Stimulated activated CD8-positive, alpha-beta memory T cell treated with anti-CD3 and anti-CD28 coated beads, Interleukin-4, amount 100 ng/mL, for 1 hour (primary cell): ENCODE measurements at places on chromosomes 2 and 18.

DNA sequence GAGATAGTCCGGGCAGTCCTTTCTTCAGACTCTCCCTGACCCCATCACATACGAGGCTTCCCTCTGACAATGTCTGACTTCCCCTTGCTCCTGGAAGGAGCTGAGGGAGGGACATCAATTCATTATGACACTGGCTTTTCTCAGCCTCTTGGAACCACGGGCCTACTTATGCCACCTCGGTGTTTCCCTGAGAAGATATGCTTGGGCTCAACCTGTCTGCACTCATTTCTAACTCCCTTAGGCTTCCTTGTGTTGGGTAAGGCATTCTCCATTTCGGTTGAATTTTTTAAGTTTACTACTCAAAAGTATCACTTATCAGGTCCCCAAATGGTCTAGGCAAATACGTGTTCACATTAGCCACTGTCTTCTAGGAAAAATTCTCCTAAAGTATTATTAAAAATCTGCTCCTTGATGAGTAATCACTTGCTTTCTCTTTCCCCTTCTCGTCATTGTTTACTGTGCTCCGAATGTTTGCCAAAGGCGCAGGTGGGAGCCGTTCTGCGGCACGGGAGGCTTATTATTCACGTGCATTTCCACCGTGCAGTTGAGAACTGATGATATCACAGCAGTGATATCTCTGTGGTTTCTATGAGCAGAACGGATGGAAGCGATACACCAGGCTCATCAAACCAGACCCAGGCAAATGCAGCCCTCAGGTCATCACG is 33.1 kb downstream of the ARL4C start:
- no peak for DNase-seq

DNA sequence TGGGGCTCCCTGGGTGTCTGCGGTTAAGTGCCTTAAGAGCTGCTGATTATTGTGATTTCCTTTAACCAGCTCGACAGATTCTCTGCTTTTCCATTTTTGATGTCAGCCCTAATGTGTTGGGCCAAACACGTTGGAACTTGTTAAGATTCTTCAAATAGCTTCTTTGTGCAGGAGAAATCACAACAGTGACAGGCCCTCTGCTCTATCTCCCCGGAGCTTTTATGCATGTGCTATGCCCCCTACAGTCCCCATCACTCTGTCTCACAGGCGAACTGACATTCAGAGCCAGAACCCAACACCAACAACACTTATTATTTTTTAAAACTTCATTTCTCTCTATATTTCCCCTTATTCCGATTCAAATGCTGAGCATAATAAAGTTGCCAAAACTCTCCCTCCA is 371.7 kb upstream of the CELF4 start:
- no peak for DNase-seq

GRCh38 chr2:34408100-34408499 is 809.0 kb upstream of the FAM98A start:
- no peak for DNase-seq

DNA sequence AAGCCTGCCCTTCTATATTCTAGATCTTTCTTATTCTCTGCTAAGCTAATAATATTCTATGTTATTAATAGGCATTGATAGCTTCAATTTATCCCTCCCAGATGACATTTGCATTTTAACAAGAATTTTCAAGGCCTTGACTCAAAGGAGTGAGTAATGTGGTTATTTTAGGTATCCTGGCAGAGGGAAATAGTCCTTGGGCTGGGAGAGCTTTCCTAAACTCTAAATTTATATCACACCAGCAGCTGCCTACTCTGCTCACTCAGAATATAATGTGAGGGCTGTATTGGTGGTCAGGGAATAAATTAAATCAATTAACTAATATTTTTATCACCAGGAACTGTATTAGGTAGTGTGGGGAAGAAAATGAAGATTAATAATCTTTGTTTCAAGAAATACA is 74.8 kb upstream of the ADAM23 start:
- no peak for DNase-seq

DNA sequence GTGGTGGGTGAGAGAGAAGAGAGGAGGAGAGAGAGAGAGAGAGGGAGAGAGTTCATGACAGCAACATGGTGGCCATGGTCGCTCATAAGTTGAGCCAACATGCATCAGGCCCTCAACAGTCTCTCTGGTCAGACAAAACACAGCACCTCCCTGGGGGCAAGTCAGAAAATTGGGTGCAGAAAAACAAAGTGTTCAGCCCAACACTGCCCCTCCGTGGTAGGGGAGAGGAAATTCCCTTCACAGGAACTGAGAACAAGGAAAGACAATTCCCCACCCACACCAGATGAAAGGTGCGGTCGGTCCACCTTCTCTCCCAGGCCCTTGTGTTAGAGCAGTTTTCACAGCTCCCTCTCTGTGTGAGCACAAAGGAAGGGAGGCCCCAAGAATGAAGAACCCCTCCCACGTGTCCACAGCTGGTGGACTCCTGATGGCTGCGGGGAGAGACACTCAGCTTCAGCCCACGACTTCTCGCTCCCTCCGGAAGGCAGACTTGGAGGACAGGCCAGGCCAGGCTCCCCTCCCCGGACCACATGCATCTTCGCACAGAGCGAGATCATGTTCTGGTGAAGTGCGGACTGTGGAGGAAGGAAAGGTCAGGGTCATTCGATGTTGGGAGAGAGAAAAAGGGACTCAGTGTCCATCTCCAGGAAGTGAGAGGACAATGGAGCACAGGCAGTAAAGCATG is 181.7 kb downstream of the ANAPC1 start:
- DNase-seq = peak; percentile 10

DNA sequence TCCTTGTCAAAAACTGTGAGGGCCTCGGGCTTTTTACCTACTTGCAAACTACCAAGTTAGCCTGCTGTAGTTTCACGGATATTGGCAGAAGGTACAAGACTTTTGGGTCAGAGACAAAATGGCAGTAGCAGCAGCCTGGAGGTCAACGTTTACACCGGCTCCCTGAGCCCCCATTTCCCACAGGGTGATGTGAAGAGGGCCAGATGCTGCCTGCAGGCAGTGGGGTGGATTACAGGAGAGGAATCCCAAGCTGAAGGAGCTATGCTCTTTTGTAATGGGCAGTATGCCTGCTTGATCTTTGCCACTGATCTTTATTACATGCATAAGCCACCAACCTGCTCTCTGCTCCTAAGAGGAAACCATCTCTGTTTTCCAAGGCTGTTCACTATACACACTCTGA is 29.5 kb upstream of the SP5 start:
- DNase-seq = no peak

GRCh38 chr18:48454261-48454757 is 45.1 kb upstream of the ZBTB7C start:
- no peak for DNase-seq

- no peak for DNase-seq
These were observed 3.1 kb downstream of the SPOPL start for GRCh38 chr2:138504546-138505235.
